ENCODE measurements at places on chromosomes 4 and X.

DNA sequence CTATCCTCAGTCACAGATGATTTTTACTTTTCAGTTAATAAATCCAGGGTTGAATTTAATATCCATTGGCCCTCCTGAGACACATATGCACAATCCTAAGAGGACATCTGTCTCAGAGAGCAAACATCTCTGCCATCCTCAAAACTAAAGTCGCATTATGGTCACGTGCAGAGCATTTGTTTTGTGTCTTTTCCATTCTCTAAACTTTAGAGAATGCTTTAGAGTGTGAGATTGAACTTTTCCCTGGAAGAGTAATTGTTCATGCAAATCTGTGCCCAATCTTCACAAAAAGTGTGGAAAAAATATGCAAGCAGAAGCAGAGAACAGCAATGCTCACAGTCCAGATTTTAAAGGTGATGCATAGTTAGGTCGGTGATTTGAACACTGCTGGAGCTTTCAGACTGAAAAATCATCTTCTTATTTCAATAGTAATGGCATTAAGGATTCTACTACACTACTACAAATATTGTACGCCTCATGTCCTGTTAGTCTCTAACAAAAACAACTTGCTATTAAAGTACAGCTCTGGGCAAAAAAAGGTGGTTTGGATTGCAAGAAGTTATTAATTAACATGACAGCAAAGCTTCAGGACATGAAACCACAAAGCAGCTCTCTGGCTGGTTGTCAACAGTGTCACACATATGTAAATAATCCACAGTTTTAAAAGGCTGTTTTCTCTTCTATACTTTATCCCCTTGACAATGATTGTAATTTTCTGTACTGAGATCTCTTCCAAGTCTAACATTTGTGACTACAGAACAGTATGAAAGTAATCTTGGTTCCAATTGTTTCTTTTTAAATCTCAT, 19.9 kb downstream of the DCHS2 start:
- DNase-seq: no peak

DNA sequence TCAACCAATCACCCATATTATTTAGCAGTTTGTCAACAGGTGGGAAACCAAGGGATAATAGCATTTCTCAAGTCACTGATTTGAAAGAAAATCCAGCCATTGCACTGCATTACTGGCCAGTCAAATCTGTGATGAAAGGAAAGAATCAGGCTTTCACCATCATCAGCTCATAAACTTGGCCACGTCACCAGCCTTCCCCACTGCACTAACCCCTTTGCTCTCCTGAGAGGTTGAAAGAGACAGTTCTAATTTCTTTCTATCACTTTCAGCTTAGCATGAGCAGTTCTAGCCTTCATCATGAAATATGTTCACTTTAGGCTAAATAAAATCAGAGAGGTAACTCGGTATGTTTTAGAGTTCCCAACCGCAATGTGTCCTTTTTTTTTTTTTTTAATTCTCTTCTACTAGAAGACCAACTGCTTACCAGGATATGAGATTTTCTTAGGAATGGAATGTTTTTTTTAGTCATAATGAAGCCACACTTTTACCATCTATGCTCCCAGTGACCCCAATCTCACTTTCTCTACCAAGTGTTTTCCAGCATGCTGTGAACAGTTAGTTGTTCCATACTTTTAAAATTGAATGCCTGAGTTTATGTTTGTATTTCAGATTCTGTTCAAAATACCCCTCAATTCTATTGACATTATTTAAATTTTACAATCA, 55.7 kb upstream of the SLC7A11 start:
- no peak for DNase-seq

DNA sequence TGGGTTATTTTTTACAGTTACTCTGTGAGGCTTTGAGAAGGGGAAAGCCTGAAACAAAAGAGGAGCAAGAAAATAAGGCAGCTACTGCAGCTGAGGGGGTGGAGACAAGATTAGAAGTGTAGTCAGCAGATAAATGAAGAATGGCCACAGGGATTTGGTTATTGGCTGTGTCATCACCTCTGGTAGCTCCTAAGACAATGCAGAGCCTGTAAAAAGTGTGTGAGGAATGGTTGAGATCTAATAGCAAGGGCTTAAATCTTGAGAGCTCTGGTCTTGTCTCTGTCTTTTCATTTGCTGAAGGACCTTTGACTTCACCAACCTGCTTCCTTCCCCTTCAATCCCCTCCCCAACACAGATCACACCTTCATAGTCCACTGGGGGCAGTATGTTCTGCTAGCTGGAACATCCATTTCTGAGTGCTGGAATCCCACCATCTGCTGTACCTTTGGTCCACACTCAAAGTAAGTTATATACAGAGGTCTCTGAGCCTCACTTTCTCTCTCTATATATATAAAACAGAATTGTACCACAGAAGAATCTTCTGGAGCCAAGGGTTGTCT, 213.7 kb upstream of the ZIC3 start:
- no peak for DNase-seq

DNA sequence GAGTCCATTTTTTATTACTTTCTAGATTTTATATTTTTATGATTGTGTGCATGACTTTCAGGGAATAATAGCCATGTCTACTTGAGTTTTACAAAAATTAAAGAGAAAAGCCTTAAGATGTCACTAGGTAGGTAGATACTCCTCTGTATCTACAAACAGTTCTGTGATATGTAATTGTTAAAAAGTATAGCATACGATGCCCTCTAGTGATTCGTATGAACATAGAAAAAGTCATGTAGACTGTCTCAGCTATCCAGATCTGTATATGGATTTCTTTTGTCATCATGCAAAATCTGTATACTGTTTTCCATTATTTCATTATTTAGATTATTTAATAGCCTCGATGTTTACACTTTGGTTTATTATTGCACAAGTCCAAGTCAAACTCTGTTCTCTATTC, 856.6 kb downstream of the CENPC start:
- no peak for DNase-seq

DNA sequence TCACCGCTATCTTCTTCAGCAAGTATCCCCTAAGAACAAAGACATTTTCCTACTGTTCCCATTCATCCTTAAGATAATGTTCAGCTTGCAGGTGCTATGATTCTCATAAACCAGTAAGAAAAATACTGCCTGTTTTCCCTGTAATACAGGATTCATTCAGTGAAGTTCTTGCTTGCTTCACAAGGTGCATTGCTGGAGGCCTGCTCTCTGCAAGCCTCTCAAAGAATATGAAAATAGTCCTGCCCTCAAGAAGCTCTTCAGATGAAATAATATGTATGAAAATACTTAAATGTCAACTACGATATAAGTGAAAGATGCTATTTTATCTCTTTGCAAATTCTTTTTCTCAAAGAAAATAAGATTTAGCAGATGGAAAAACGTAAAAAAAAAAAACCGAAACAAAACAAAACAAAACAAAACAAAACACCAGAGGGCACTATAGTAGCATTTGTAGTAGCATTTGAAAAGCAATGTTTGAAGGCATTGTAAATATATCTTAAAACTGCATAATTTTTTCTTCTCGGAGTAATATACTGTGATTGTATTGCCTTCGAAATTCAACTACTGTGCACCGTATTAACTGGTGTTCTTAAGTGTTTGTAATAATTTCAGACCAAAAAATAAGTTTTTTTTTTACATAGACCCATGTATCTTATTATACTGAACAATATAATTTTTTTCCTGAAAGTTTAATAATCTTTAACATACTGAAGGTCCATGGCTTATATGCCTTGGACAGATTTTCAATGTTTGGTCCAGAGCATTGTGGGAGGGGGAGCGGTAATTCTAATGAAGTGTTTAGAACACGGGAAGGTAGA, 26.0 kb downstream of the ADH4 start:
- peak; percentile 20 for DNase-seq

DNA sequence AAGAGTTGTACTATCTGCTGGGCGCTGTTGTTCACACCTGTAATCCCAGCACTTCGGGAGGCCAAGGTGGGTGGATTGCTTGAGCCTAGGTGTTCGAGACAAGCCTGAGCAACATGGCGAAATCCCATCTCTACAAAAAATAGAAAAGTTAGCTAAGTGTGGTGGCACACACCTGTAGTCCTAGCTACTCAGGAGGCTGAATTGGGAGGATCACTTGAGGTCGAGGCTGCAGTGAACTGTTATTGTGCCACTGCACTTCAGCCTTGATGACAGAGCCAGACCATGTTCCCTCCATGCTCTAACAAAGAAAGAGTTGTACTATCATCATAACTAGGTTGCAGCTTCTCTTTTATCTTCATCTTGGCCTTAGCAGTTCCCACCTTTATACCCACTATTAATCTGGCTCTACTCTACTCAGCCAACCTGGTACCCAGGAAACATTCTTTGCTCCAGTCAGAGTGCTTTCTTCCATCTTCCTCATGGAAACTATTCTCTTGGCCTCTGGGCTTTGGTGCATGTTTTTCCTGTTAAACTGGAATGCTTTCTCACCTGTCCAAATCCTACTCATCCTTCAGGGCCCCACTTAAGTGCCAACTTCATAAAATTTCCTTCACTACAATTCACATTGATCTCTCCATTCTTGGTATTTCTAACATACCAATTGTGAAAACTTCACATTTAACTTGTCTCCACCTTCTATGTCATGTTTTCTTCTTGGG, 18.2 kb downstream of the FABP2 start:
- DNase-seq: no peak

GRCh38 chr4:133598779-133599178, 449.7 kb downstream of the PCDH10 start:
- DNase-seq: no peak

DNA sequence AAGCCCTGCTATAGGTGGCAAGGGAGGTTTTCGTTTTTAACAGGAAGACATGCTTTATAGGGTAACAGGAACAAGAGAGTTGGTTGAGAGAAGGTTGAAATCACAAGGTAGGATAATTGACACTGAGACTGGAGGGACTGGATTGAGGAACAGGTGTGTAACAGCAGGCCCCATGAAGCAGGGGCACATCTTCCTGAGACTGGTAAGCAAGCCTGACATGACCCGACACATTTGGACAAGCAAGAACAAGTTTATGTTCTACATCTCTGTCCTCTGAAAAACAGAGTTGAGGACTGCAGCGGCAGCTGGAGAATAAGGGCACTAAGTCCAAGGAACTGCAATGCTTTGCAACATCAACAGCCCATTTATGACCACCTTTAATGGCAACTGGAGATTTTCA, 5.2 kb downstream of the RPS4X start:
- DNase-seq: no peak

GRCh38 chr4:151604238-151604637, 156.6 kb downstream of the GATB start:
- DNase-seq: peak; percentile 9

- no peak for DNase-seq
Measured at GRCh38 chr4:117770269-117771102, 263.8 kb upstream of the NDST3 start.

DNA sequence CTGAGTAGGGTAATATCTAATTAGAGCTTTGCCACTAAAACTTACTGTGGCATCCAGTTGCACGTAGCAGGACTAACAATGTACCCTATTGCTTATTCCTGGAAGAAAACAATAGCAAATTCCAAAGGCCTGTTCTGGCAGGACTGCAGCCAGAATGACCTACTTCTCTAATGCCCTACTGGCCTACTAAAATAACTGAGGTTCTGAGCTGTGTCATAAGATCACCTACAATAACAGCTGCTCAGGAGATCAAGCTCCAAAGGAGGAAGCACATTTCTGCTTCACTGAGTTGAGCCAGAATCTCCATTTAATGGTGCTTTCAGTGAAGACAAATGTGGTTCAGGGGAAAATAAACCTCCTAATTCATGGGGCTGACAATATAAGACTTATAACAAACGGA, 42.2 kb upstream of the CXCL8 start:
- no peak for DNase-seq
